Stimulated activated CD8-positive, alpha-beta memory T cell treated with anti-CD3 and anti-CD28 coated beads, Interleukin-7, amount 100 ng/mL, for 48 hours (primary cell): ENCODE measurements at places on chromosomes 6 and 20.

DNA sequence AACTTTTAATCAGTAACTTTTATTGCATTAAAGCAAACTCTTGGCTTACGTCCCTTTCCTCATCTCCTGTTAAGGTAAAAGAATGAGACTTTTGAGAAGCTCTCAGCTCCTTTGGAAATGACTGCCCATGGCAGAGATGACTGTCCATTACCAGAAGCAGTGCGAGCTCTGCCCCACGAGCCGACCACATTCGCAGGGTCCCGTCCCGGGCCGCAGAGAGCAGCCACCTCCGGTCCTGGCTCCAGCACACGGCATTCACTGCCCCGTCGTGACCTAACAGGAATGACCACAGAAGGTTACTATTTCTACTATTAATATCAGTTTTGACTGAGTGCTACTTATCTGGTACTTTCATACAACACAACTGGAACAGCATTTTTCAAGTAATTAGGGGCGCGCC, 63.4 kb downstream of the WDR27 start:
- no peak for DNase-seq

DNA sequence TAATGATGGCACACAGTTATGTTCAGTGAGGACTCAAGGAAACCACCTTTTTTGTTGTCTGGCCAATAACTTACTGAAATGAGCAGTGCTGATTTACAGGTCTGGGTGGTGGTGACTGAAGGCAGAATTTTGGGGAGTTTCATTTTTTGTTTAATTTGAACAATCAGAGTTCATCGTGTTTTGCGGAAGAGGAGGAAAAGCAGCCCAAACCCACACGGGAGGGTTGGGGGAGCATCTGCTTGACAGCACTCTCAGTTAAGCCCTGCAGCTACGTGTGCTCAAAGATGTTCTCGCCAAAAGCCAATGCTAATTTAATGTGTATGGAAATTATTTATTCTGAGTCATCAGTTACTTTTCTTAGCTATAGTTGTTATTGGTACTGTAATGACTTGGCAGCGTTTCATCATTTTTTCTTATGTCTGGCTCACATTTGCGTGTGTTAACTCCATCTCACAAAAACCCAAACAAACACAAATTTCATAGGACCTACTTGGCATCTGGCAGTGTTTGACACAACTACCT, 89.2 kb downstream of the UST start:
- no peak for DNase-seq

DNA sequence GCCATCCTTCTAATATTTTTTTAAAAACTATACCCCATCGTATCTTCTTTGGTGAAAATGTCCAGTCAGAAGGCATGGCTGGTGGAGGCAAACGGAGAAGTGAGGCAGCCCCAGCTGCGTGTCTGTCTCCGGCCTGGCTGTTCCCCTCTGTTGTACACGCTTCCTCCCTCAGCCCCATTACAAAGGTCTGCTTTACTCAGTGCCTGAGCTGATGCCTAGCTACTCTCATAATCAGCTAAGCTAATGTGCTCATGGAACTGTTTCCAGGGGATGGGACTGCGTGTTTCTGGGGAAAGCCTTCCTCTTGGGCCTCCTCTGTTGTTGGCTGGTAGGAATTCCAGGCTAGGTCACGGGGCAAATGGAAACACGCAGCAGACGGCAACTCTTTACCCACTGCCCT, 67.3 kb downstream of the PPP1R3G start:
- no peak for DNase-seq

DNA sequence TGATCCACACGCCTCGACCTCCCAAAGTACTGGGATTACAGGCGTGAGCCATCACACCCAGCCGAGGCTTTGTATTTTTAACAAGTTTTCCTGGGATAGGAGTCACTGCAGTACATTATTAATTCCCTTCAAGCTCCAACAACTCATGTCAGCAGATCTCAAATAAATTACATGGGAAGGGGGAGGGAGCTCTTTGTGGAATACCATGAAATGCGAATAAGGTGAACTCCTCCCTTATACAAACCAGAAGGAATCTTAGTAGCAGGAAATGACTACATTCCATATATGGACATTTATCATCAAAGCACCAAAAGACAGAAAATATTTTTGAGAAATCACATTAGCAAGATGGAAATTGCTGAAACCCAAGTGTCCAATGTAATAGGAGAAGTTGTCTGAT, 2.9 kb downstream of the GSS start:
- no peak for DNase-seq

- no peak for DNase-seq
These were observed 162.2 kb downstream of the KCNQ5 start for GRCh38 chr6:72784071-72784470.

DNA sequence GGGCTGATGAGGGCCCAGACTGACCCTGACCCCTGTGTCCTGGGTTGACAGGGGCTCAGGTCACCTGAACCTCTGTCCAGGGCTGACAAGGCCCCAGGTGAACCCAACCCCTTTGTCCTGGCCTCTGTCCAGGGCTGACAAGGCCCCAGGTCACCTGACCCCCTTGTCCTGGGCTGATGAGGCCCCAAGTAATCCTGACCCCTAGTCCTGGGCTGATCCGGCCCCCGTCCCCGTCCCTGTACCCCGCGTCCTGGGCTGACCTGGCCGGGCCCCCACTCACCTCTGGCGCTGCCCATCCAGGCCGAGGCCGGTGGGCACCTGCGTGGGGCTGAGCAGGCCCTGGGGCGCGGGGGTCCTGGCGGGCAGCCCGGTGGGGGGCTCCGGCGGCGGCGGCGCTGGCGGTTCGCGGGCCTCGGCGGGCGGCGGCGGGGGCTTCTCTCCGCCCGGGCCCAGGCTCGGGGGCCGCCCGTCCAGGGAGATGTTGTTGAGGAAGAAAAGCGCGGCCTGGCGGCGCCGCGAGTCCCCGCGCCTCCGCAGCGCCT, 379 bp downstream of the CABLES2 start:
- no peak for DNase-seq

GRCh38 chr20:45034436-45034835, 66.5 kb downstream of the KCNS1 start:
- no peak for DNase-seq
